ENCODE measurements at places on chromosomes 12 and 14. TPM values are rescaled to one million over a fixed set of nuclear protein-coding genes. Genes with fewer than 3 reads are reported as not detected.

DNA sequence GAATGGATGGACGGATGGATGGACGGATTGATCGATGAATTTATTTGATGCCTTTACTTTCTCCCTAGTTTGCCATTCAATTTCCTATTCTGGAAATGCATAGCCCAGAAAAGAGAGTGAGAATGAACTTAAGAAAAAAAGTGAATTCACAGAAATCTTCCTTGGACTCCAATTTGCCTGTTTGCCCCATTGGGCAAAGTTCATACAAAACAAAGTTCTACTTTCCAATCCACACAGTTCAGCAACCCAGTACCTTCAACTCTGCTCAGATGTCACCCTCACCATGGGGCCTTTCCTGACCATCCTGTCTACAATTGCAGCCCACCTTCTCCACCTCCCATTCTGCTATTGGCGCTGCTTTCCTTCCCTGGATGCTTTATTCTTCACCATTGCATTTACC lies 8.2 kb upstream of the NUAK1 start:
- no peak for DNase-seq

Gene GPRC5D
- total RNA-seq: not detected

DNA sequence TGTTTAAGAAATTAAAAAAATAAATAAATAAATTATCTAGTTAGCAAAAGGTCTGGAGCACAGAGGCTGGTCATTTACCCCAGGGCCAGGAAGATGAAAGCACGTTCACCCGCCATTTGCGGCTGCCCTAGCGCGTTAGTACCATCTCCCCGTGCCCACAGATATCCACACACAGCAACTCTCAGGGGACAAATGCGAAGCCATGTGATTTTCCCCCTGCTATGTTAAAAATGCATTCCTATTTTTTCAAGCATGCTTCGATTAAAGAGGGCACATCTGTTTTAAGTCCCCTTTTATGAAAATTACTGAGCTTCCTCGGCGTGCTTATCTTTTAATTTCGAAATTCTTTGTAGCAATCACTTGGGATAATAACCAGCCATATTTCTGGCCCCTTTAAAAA lies 56.9 kb upstream of the PIWIL1 start:
- no peak for DNase-seq

DNA sequence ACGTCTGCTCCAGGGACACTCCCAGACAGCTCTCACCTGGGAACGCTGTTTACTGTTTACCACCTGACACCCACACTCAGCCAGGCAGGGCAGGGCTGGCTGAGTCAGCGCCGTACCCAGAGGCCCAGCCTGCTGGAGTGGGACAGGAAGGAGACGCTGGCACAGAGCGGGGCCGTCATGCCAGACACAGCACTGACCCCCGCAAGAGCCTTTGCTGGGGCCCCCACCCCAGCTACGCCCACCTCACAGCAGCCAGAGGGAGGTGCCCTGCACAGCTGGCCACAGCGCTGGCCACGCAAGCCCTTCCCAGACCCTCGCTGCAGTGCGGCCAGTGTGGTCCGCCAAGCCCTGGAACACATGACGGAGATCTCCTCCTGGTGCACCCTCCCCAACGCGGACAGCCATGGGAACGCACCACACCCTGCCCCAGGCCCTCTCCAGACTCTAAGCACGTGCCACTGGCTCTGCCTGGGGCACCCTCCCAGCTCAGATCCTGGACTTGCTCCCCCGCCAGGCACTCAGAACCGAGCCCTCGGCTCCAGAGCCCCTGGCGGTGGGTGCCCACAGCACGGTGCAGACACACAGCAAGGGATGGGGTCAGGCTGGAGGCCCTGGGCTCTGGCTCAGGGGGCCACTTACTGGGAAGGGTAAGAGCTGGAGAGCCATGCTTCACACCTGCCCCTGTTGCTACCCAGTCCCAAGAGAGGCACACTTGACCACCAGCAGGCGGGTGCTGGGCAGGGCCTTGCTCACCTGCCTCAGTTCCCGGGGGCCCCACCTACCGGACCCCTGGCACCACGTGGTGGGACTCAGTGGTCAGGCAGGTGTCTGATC lies 5.7 kb downstream of the AHNAK2 start:
- DNase-seq: peak; percentile 65

DNA sequence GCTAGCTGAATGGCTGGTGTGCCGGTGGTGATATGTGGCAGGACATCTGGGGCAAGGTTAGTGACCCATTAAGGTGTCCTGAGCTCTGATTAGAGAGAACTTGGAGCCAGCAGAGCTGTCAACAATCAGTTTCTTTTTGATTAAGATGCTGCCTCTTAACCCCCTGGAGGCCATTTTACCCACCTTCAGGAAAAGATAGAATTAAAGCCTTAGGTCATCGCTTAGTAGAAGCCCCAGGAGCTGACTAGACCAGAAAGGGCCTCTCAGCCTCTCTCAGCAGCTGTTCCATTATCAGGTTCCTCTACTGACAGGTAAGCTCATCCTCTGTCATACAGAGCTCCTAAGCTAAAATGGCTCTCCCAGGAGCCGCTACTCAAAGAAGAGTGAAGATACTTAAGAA lies 339.0 kb downstream of the FUT8 start:
- no peak for DNase-seq

- DNase-seq: no peak
Measured at GRCh38 chr12:42125388-42125767, 19.3 kb downstream of the GXYLT1 start.

GRCh38 chr12:88132392-88132791 lies 9.5 kb downstream of the CEP290 start:
- no peak for DNase-seq

DNA sequence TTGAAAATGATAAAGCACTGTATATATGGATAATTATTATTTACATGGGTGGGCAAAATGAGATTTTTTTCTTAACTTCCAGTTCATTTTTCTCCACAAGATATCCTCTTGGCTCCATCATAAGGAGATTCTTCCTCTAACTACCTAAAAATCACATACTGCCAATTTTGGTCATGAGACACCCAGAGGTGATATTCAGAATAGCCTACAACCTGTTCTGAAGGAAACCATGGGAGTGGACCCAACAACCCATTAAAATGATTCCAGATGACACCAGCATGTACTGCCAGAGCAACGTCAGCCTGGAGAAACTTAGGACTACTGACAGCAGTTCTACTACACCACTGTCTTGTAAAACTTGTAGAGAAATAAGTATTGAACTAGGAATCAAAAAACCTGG lies 136.3 kb upstream of the TMPO start:
- DNase-seq: no peak

- no peak for DNase-seq
Measured at GRCh38 chr12:125089083-125089482, 23.8 kb downstream of the AACS start.

Gene MANSC4
- not detected for total RNA-seq

Gene ASB8
- total RNA-seq: 41.5 TPM

DNA sequence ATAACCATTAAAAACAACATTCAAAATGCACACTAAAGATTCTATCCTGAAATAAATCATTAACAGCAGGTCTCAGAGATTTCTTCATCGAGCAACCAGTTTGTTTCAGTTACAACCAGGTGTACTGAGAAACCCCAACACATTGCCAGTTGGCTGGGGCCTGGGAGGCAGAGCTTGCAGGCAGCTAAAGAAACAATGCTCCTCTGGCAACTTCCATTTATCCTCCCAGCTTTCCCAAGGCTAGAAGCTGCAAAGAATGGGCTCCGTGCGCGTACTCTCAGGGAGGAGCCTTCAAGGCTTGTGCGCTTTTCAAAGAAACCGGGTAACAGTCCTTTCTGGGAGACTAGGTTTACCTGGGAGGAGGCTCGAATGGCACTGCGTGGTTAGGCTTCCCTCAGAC lies 181.6 kb downstream of the MSRB3 start:
- no peak for DNase-seq

Gene TPPP2
- 0.57 TPM for total RNA-seq

- DNase-seq: no peak
Measured at GRCh38 chr14:96184737-96185136, 19.9 kb upstream of the BDKRB2 start.

Gene BICDL1
- 4.5 TPM for total RNA-seq

DNA sequence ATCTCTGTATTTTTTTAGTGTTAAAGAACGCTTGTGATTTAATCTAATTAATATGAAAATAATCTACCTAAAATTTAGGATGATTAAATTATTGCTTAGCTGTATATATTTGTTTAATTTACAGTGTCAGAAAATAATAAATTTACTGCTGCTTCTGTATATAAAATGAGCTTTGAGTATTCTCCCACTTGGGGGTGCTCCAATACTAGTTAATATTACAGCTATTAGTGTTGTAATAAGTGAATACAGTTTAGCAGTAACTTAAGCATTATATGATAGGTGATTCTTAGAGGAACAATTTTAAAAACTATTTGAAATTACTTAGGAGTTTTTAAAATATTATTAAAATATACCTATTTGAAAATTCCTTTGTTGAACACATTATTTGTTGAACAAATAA lies 62.2 kb downstream of the PAPOLA start:
- DNase-seq: no peak

DNA sequence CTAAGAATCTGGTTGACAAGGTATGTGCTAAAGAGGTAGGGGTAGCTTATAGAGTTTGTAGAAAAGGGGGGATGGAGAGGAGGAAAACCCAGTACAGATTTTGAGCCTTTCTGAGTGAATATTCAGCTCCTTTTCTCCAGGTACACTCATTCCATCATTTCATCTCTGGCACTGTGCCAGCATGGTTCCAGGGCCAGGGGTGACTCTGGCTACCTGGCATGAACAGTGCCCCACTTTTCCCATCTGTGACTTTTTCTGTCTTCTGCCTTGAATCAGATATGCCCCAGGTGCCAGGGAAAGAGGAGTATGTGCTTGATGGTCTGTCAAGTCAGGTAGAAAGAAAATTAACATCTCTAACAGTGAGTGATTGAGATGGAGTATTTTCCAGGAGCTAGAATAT lies 175.7 kb downstream of the CACNA1C start:
- DNase-seq: no peak

DNA sequence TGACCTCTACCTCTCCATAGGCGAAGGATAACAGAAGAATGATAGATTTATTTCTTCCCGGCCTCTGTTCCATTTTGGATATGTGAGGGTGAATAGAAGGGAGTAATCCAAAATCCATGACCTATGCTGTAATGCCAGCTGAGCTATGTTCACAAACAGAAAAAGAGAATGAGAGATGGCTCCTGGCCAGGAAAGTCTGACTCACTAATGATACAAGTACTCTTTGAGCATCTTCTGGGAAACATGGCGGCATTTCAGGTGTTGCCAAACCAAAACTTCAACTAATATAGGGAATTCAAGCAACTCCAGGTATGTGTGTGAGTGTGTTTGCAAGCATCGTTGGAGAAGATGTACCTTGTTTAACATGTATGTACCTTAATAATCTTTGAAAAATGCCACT lies 55.1 kb downstream of the MED13L start:
- no peak for DNase-seq

Gene MBIP
- total RNA-seq: 16.6 TPM

DNA sequence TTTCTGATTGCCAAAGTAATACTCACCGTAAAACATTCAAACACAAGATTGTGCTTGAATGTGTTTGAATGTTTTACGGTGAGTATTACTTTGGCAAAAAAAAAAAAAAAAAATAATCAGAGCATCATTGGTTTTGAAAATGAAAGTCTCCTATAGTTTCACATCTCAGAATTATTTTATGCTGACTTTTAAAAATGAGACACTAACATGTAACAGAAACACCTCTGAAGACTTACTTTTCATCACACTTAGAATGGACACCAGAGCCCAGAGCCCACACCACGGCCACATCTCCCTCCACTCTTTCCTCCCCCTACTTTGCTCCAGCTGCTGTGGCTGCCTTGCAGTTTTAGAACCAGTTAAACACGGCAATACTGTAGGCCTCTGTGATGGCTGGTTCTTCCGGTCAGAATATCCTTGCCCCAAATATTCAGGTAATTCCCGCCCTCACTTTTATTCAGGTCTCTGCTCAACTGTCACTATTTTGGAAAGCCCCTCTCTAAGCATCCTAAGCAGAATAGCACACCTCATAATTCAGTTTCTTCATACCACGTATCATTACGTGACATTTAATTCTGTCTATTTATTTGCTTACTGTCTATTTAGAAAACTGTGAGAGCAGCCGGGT lies 138.9 kb upstream of the MAX start:
- no peak for DNase-seq

Gene PLEKHG7
- total RNA-seq: 1.3 TPM

DNA sequence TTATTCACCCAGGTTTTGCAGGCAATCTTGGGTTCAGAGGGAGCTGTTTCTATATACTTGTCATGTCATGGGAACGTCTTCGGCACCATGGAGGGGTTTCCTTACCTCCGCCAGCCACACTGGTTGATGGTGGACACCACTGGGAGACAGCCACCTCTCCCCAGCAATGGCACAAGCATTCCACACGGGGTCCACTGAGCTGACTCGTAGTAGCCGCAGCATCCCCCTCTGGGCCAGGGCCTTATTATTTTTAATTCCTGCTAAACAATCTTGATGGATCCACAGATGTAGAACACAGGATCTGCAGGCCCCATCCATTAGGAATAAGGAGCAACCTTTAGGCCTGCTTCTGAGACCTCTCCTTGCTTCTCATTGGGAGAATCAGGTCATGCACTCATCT lies 132.9 kb downstream of the DICER1 start:
- DNase-seq: no peak

GRCh38 chr12:132345561-132346200 lies 16.3 kb upstream of the GALNT9 start:
- no peak for DNase-seq

- no peak for DNase-seq
Measured at GRCh38 chr12:132500856-132501180, 10.9 kb downstream of the FBRSL1 start.

DNA sequence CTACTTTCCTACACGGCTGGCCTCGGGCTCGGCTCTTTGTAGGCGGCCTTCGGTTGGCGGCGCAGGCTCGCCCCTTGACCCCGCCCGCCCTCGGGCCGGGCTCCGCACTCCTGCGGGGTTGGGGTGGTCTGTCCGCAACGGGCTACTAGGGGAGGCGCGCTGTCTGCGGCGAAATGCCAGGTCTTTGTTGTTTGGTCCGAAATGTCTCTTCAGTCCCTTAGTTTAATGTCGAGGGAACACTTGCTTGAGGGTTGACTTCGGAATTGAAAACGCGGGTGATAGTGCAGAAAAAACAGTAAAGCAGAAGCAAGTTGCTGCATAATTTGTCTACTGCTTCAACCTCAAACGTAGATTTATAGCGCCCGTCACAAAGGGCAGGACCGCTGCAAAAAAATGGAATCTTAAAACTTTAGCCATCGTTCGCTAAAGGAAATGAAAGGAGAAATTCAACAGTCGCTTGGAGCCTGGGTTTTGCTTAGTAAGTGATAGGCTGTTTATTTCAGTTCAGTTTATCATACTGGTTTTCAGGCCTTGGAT lies 390 bp downstream of the JKAMP start:
- DNase-seq: no peak

- DNase-seq: no peak
Measured at GRCh38 chr12:88562846-88563582, 17.3 kb downstream of the KITLG start.

GRCh38 chr12:19227190-19227879 lies 97.8 kb downstream of the PLEKHA5 start:
- no peak for DNase-seq
